HuH-7.5 (cell line): ENCODE measurements at places on chromosomes 6 and 20.

DNA sequence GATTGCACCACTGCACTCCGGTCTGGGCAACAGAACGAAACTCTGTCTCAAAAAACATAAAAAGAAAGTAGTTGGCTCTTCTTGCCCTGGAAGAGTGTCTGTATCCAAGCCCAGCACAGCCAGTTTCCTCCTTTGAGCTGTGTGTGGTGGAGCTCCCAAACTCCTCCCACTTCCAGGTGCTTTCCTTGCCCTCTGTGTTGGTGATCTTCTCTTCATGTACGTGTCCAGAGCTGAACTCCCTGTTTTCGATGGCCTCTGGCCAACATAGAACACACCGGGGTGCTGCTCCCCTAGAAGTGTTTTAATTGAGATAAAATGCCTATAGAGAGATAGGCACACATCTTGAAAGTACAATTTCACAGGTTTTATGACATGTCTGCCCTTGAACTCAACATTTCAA is 16.7 kb upstream of the SGK2 start:
- no peak for DNase-seq

DNA sequence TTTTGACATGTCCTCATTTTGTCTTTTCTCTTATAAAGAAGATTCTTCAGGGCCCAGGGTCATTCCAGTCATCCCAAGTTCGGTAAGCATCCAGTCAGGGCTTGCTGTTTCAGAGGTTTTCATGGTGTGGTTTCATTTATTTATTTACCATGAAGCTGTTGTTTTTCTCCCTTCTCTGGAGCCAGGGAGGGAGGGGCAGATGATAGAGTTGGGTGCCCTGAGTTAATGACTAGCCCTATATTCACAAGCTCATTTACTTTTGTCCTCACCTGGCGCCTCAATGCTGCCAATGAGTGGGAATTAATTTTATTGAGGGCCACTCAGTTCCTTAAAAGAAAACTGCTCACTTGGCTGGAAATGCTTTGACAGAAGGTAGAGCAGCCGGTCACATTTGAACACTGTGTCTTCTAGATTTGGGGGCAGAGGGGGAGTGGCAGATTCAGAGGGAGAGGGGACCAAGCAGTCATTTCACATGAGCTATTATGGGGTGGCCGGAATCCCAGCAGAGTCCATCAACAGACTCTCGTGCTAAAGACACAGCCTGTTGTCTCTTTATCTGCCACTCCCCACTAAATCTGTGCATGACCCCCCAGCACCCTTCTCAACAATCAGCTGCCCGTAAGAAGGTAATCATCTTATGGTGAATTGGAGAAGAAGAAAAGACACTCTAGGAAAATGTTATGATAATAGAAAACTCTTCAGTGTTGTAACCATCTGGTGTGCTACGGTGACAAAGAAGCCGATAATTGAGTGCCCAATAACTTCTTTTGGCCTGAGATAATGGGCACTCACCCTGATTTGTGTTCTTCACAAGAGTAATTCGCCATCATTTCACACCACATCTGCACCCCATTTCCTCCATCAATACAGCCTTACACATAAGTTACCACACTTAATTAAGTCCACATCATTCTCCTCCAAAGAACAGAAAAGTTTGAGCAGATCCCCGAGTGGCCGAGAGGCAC is 573.5 kb upstream of the JAG1 start:
- DNase-seq = no peak

DNA sequence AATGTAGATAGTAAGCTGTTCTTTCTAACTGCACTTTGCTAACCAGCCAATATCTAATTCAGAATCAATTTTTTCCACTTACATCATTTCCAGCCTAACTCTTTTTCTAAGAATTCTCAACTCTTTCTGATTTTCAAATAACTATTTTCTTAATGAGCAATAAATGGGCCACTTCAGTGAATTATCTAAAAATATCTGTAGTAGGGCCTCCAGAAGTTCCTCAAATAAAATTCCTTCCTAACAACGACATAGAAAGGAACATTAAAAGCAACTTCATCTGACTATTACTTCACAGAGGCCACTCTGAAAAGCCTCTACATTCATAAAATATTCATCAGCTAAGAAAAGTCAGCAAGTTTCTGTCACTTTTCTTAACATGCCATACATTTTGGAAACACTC is 4.8 kb downstream of the COL12A1 start:
- DNase-seq = no peak

DNA sequence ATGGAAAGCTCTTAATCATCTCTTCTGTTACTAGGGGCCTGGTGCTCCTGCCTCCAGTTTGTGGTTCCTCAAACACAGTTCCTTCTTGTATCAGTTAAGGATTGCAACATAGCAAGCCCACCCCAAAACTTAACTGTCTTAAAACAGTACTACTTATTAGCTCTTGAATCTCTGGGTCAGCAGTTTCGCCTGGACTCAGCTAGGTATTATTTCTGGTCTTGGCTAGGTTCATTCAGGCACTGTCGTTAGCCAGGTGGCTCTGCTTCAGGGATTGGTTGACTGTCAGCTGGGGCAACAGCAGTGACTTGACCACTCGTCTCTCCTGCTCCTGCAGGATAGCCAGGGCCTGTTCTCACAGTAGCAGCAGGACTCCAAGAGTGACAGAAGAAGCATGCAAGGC is 30.0 kb upstream of the RALY start:
- DNase-seq = no peak

DNA sequence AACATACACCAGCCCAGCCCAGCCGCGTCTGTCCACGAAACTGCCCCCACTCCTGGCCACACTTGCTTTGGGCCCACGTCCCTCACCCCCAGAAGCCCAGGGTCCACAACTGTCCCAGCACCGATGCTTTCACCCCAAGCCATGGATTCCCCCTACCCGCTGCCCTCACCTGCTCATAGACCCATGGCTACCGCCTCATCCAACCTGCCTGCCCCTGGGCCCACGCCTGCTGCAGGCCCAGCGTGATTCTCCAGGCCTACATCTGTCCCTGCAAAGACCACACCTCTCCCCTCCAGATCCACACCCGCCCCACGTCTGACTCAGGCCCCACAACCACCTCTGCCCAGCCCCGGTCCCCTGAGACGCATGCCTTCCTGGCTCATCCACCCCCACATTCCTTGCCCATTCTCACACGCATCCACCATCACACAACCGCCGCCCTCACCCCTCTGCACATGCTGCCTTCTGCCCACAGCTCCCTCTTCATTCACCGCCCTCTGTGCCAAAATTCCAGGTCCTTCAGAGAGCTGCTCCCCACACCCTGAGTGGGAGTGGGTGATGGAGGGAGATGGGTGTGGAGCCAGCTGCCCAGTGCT is 86.7 kb downstream of the GRM4 start:
- DNase-seq = no peak

DNA sequence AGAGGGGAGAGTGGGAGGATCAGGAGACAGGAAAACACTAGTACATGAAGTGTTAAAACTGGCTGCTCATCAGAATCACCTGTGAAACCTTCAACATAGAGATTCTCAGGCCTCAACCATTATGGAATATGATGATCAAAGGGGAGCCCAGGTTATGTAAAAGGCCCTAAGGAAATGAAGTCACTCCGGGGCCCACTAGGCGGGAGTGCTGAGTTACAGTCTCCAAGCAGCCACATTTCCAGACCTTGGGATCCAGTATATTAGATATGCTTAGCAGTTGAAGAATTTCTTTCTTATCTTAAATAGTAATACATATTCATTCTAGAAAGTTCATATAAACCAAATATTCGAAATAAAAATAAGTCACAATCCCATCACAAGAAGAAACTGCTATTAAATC is 476.3 kb downstream of the PRKN start:
- DNase-seq = no peak

DNA sequence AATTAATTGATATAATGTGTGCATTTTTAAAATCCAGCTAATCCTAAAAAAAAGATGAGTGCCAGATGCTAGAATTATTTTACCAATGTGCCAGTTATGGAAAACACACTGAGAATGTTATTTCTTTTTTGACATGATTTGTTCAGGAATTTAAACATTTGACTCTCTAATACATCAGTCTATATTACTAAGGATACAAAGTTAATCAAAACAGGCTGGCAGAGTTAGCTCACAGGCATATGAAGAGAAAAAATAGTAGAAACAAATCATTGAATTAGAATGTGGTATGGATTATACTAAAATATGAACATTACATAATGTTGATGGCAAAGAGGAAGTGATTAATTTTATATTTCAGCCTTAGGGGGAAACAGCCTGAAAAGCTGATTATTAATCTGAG is 368.3 kb upstream of the GJE1 start:
- DNase-seq = no peak

DNA sequence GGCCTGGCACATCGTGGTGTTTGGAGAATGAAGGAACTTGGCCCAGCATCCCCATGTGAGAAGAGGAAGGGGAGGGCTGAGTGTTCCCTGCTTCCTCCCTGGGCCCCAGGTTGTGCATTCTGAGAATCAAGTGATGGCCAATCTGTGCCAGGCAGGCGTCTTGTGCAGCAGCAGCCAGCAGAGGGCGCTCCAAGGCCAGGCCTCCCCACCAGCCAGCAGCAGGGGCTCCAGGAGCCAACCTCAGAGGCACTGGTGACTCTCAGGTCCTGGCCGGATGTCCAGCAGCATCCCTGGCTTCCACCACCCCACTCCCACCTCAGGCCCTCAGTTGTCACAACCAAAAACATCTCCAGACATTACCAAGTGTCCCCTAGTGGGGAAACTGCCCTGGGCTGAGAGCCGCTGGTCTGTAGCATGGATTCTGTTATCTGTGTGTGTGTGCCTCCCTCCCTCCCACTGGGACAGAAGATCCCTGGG is 192.0 kb downstream of the PREX1 start:
- peak; percentile 99 for DNase-seq

- DNase-seq = no peak
These were observed 395.7 kb downstream of the ZFAND3 start for GRCh38 chr6:38215225-38215624.

GRCh38 chr20:64196847-64197306 is 32.6 kb downstream of the MYT1 start:
- no peak for DNase-seq

DNA sequence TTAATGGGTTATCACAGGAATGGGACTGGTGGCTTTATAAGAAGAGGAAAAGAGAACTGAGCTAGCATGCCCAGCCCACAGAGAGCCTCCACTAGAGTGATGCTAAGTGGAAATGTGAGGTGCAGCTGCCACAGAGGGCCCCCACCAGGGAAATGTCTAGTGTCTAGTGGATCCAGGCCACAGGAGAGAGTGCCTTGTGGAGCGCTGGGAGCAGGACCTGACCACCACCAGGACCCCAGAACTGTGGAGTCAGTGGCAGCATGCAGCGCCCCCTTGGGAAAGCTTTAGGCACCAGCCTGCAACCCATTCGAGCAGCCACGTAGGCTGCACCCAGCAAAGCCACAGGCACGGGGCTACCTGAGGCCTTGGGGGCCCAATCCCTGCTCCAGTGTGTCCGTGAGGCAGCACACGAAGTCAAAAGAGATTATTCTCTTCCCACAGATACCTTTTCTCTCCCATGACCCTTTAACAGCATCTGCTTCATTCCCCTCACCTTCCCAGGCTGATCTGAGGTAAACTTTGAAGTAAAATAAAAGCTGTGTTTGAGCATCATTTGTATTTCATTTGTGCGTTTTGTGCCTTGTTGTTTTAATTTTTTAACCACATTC is 4.4 kb downstream of the HLA-E start:
- no peak for DNase-seq

GRCh38 chr6:94130478-94130877 is 711.1 kb upstream of the EPHA7 start:
- no peak for DNase-seq

- no peak for DNase-seq
These were observed 464.1 kb downstream of the UTRN start for GRCh38 chr6:144749263-144749662.
